SK-MEL-5 (cell line): ENCODE measurements at places on chromosomes 1 and 21. TPM values are rescaled to one million over a fixed set of nuclear protein-coding genes. Genes with fewer than 3 reads are reported as not detected.

Gene ADCY10
- total RNA-seq: not detected in 2 replicates

Gene PDC
- not detected in 2 replicates for total RNA-seq

Gene KRTAP11-1
- not detected in 2 replicates for total RNA-seq

Gene ARHGEF16
- total RNA-seq: 0.45 and 0.58 TPM in 2 replicates

Gene ABCA4
- total RNA-seq: not detected in 2 replicates

Gene IPO13
- 27.6 and 29.4 TPM in 2 replicates for total RNA-seq

Gene RIMKLA
- 0.35 and 0.50 TPM in 2 replicates for total RNA-seq

Gene ESPN
- total RNA-seq: 0.40 and 0.96 TPM in 2 replicates

Gene CA14
- 53.6 and 54.4 TPM in 2 replicates for total RNA-seq

Gene TRIM58
- 0.13 and 0.16 TPM in 2 replicates for total RNA-seq

Gene FCRL3
- total RNA-seq: 0.05 TPM in 1 of 2 replicates, not detected in the other

Gene OR2L8
- not detected in 2 replicates for total RNA-seq

Gene ALPL
- total RNA-seq: 0.29 and 0.50 TPM in 2 replicates

Gene SDC3
- total RNA-seq: 73.0 and 75.0 TPM in 2 replicates

Gene TMEM240
- 0.29 TPM in 1 of 2 replicates, not detected in the other for total RNA-seq

Gene CHI3L2
- 0.55 TPM in 1 of 2 replicates, not detected in the other for total RNA-seq

Gene WNT2B
- 0.13 and 0.37 TPM in 2 replicates for total RNA-seq
